Esophagus mucosa (tissue), 1 donor: ENCODE measurements at places on chromosomes 2 and 18.

DNA sequence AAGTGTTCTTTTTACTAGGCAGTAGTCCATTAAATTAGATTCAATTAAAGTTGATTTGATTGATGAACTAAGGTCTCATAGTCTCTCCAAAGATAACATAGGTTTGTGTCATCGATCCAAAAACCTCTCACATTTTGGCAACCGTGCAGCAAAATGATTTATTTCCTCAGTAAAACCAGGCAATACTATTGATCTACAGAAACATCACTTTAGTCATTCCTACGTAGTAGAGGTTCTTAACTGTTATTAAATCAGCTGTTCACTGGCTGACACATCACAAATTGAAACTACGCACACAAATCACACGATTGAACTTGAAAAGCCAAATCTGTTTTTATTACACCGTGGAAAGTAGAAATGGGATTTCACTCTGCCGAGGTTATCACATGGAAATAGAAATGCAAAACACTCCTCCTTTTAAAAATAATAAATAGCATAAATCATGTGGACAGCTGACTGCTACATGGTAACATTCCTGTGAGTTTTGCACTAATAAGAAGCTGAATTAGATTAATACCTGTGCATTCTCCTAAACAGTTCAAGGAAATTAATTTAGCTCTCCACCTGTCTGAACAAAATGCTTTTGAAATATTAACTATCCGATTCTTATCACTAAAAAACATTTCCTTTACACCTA lies 262.5 kb downstream of the CDH20 start:
- no peak for ATAC-seq

DNA sequence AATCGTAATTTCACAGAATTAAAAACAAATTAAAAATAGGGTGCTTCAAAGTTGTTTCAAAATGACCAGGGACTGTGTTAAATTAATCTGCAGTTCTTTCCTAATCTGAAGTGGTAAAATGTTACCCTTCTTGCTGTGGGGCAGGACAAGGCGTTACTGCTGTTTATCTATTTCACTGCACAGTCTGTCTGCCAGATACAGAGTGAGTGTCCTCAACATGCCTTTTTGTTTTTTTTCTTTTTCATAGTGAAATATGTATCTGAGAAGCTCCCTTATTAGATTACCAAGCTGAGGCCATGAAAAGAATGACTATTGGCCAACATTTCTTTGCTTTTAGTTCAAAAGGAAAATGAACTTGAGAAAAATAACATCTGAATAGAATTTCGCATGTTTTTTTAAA lies 38.0 kb downstream of the KCTD1 start:
- no peak for ATAC-seq

DNA sequence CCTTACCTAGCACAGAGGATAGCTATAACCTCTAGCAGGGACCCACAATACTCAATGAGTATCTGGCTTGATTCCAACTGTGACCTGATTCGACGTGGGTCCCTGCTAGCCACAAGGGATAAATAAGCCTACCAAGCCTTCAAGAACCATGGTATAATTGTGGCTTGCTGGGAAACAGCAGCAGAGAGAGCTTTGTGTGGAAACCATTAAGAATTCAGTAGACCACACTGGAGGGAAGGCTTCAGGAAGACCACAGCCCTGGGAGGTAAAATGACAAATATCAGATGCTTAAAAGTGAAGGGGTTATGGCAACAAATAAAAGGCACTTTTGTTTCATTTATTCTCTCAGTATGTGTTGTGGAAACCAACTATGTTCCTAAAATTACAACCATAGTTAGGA lies 82.6 kb upstream of the WIPF1 start:
- ATAC-seq: no peak

DNA sequence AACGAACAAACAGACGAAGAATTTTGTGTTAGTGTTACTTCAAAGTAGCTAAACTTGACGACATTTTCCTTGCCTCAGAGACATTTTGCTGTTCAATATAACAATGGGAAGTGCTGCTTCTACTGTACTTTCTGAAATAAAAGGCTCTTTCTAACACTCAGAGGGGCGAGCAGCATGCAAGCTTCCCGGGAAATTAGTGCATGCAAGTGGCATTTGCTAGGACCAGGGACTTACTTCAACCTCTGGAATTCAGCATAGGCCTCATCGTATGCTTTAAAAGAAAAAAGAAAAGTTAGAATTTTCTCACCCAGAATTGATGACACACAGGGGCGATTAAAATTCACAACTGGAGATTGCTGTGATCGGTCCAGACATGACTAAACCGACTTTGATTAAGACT lies 62.5 kb upstream of the LPIN2 start:
- ATAC-seq: no peak
